ENCODE measurements at places on chromosomes 11 and 22. TPM values are rescaled to one million over a fixed set of nuclear protein-coding genes. Genes with fewer than 3 reads are reported as not detected.

TECTA gene
- 0.73 TPM for total RNA-seq

C11orf68 gene
- total RNA-seq: 19.7 TPM

MRGPRF gene
- total RNA-seq: 0.07 TPM

ABTB2 gene
- total RNA-seq: 0.40 TPM

OR51B5 gene
- total RNA-seq: not detected

GTSE1 gene
- total RNA-seq: 21.9 TPM

FJX1 gene
- total RNA-seq: 79.0 TPM

OR10A3 gene
- not detected for total RNA-seq

HTR3B gene
- total RNA-seq: not detected

Measured in mammary microvascular endothelial cell (primary cell).